ENCODE measurements at places on chromosomes 6 and 20.

DNA sequence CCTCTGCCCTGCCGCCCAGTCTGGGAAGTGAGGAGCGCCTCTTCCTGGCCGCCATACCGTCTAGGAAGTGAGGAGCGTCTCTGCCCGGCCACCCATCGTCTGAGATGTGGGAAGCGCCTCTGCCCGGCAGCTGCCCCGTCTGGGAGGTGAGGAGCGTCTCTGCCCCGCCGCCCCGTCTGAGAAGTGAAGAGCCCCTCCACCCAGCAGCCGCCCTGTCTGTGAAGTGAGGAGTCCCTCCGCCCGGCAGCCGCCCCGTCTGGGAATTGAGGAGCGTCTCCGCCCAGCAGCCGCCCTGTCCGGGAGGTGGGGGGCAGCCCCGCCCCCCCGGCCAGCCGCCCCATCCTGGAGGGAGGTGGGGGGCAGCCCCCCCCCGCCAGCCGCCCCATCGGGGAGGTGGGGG is 27.8 kb downstream of the SNHG17 start:
- DNase-seq: no peak

DNA sequence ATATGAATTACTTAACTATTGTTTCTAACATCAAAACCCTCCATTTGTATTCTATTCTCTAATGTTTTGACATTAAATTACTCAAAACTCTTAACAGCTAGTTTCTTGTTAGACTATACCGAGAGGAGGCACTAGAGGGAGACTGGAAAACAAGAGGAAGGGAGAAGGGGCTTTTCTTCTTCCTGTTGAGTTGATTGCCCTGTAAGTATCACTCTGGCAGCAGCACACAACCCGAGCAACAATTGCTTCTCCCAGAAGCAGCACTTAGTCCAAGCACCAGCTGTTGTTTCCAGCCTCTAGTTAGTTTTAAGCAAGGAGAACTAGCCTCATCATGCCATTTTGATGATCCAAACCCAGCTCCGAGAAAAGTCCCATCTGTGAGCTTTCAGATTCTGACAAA is 603.8 kb downstream of the PRKN start:
- no peak for DNase-seq

- DNase-seq: no peak
Measured at GRCh38 chr6:1624058-1624850, 14.5 kb downstream of the FOXC1 start.

DNA sequence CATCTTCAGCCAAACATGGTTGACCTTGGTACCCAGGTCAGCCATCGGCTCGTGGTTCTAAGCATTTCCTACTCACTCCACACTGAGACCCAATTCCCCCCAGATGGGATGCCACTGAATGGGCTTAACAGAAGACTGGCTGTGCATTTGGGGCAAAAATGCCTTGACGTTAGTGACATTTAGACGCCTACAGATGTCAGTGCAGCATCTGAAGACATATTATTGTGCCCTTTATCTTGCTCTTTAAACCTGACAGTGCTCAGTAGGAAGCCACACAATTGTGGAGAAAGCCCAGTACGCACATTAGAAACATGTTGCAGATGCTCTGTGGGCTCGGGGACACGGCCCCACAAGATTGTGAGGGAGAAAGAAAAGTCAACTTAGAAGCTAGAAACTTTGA is 414.7 kb downstream of the PTPRT start:
- DNase-seq: no peak

DNA sequence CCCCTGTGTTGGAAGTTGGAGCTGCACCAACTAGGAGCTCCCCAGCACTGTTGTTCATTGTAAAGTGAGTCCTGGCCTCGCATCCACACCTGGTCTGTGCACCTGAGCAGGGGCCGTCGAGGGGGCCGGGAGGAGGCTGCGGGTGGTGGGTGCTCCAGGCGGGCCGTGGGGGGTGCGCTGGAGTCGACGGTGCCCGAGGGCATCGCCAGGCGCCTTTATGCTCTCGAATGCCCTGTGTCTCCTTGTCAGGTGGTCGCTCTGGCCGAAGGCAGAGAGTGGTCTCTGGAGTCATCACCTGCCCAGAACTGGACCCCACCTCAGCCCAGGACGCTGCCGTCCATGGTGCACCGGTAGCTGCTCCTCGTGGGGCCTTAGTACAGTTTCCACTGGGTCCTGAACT is 4.3 kb downstream of the ARFGAP1 start:
- no peak for DNase-seq

DNA sequence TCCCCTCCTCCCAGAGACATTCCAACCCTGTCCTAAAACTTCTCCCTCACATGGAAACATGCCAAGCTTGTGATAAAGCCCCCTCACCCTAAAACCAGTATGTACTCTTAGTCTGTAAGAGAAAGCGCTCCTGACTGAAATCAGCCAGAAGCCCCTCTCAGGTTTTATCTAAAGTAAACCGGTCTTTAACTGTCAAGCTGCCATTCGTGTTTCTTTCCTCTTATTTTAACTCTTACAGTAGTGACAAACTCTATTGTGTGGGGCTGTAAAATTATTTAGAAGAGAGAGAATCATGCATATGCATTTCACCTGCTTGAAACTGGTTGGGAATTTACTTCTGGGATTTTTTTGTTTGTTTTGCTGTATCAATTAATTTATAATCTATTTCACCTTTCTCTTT is 62.7 kb downstream of the FARS2 start:
- DNase-seq: no peak

DNA sequence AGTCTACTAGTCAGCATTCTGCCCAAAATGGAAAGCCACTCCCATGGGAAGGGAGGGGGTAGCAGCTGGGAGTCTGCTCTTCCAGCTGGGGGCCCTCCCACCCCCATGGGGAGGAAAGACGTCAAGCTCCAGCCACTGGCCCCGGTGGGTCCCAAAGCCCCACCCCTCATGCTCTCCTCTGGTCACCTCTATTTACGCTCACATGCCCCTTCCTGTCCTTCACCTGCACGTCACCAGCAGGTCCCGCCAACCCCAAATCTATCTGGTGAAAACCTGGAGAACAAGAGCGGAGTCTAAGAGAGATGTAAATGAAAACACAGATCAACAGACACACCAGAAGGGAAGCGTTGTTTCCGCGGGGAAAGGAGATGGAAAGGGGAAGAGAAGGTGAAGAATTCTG is 30.0 kb upstream of the ZBP1 start:
- DNase-seq: no peak

- no peak for DNase-seq
Measured at GRCh38 chr20:57991211-57991881, 237.1 kb downstream of the ANKRD60 start.

- DNase-seq: no peak
Measured at GRCh38 chr6:129059650-129060049, 176.7 kb downstream of the LAMA2 start.

DNA sequence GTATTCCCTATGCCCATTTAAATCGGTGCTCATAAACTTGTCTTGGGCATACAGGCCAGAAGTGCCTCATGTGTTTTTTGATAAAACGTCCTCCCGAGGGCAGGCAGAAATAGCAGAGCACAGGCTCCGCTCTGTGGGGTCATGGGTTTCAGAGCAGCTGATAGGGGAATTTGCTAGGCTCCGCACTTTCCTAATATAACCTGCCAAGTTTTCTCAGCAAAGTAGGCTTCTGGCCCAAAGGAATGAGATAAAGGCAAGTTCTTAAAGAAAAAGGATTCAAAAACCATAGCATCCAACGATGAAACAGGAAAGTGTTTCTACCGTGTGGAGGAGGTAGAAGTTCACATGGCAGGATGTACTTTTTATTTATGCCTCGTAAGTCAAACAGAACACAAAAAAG is 69.8 kb upstream of the RALGAPA2 start:
- no peak for DNase-seq
